ENCODE measurements at places on chromosomes 5 and 9.

DNA sequence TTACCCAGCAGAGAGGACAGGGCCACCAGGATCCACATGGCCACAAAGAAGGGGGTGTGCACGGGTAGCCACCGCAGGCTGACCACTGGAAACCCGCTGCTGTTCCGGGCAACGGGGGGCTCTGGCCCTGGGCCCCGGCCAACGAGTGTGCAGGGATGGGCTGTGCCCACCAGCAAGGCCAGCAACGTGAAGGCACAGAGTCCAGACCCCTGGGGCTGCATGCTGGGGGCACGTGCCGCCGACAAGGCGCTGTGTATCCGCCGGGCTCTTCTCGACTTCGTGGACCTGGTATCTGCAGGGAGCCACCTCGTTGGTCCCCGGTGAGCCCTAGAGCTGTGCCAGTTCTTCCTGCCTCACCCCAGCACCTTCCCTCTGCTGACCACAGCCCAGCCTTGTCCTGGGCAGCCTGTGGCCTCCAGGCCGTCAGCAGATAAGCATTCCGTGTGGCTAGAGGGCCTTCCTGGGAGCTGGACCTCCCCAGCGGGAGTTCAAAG, 42.2 kb upstream of the CEP72 start:
- no peak for DNase-seq

DNA sequence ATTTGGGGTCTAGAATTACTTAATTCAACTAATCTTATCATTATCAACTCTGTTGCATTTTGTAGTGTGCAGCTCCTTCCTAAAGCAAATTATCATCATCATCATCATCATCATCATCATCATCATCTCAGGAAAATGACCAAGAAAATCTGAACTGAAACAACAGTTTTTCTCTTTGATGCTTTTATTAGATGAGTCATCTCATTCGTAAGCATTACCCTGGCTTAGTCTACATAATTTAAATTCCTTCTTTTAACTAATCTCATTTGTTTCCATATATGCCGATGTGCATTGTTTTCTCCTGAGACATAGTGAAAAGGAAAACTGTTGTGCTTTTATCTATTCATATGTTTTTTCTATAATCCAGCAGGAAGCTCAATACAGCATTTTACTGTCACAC, 173.0 kb upstream of the PDE4D start:
- no peak for DNase-seq

- DNase-seq = no peak
These were observed 227.7 kb upstream of the GRAMD2B start for GRCh38 chr5:126195410-126196100.

DNA sequence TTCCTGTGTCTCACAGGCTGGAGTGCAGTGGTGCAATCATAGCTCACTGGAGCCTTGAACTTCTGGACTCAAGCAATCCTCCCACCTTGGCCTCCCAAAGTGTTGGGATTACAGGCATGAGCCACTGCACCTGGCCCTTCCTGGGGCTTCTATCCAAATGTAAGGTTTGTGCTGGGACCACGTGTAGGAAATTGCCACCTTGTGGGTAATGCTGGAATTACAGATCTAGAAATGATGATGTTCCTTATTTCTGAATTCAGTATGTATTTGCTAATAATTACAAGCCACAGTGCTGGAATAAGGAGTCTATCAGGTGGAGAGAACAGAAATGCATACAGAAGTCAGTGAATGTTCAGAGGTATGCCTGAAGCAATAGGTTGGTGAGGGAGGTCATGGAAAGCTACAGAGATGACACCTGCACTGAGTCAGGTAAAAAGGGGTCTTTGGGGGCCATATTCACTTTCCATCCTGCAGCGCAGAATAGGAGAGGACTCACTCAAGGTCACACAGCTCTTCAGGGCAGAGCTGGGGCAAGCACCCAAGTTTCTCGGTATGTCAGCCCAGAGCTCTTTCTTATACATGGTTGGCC, 8.8 kb upstream of the IGFBPL1 start:
- no peak for DNase-seq

GRCh38 chr9:97299809-97300414, 7.5 kb upstream of the CCDC180 start:
- no peak for DNase-seq

DNA sequence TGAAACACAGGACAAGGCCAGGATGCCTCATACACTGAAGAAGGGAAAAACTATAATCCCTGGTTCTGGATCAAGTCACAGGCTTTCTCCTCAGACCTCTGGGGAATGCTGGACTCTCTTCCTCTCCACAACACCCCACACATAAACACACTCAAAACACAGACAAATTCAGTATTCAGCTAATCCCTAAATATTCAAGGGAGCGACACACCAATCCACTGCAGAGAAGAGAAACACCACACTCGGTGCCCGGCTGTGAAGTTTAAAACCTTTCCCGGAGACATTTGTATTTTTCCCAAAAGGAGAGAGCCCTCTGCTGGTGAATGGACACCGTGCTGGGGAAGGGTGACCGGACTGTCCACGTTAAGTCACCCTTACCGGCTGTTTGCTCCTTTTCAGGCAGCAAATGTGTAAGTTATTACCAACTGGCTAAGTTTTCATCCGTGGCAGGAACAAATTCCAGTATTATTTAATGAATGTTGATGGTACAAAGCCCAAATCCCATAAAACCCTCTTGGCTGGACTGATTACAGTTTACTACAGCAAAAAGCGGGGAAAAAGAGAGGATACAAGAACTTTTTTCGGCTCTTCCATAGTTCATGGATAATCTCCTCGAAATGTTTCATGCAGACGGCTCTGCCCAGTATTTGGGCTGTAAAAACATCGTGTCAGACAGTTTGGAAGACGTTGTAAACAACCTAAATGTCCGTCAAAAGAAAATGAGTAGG, 130.9 kb upstream of the SLC30A5 start:
- no peak for DNase-seq

DNA sequence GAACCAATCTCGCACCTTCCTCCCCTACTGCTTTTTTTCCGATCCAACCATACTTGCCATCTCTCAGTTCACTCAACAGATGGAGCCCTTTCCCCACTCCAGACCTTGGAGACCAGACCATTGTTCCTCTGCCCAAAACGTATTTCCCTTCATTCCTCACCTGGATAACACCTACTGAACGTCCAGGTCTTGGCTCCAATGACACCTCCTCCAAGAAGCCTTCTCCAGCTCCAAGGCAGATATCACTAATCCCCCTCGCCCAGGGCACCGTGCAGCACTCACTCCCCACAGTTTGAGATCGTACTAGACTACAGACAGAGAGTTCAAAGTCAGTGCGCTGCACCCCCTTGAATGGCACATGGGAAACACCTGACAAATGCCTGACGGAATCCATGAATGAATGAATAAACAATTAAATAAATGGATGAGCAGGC, 47.1 kb upstream of the AKNA start:
- no peak for DNase-seq

- no peak for DNase-seq
These were observed 41.6 kb downstream of the YIPF5 start for GRCh38 chr5:144128844-144129243.

DNA sequence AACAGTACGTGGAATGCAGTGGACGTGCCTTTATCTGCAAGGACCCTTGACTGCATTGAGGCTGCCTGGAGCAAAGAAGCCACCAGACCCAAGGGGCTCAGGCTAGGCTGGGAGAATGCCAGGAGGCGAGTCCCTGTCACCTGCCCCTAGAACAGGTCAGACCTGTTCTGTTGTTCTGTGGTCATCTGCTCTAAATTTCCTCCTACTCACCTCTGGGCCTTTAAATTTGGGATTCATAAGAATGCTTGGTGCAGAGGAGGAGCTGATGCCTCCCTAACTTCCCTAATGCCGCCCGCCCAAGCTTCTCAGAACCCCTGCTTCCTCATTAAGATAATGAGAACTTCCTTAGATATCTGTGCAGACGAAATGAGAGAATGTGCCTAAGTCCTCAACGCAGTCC, 32.0 kb downstream of the DAPK1 start:
- DNase-seq = no peak
